HS-5 (cell line): ENCODE measurements at places on chromosomes 2 and 18.
A peak's percentile ranks its signal among the peaks of the same experiment; 100 is the strongest.

- no peak for DNase-seq
These were observed 1468.3 kb downstream of the LRP1B start for GRCh38 chr2:140662504-140662903.

DNA sequence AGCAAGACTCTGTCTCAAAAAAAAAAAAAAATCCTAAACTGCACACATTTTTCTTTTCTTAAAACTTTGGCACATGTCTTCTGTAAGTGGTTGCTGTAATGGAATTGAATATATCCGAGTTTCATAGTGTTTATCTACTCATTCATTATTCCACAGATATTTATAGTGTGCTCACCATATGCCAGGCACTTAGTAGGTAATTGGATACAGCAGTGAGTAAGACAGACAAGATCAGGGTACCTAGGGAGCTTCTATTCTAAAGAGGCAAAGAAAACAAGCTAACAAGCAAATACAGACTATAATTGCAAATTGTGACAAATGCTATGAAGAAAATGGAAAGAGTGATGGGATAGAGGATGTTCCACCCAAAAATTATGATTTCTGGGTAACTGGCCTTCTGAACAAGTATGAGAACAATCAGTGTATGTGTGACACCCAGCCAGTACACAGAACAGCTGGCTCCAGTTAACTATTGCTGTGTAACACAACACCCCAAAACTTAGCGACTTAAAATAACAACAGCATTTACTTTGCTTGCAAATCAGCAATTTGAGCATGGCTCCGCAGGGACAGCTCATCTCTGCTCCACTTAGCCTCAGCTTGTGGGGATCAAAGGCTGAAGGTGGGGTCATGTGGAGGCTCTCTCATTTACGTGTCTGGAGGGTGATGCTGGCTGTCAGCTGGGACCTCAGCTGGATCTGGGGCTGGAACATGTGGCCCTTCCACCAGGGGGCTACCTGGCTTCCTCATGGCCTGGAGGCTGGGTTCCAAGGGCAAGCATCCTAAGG lies 224.9 kb downstream of the INSIG2 start:
- DNase-seq = no peak

DNA sequence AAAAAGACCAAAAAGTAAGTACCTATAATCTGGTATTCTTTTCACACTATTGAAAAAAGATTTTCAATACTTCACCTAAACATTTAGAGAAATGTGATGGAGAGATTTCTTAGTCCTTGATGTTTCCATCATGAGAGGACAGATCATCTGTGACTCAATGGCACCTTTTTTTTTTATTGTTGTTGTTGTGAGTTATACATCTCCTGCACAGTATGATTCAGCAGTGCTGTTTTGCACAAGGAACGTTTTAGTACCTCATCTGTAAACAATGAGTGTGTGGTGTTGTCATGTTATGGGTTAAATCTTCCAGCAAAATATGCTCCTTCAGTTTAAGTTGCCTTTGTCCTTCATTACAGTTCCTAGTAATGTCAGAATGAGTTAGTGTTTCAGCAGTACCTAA lies 2.2 kb downstream of the KIAA1328 start:
- DNase-seq = no peak

GRCh38 chr2:1173528-1173927 lies 222.9 kb downstream of the SNTG2 start:
- DNase-seq = no peak

- no peak for DNase-seq
These were observed 167.8 kb upstream of the APCDD1 start for GRCh38 chr18:10286580-10287150.

GRCh38 chr2:134845719-134846118 lies 7.3 kb downstream of the ACMSD start:
- DNase-seq = peak; percentile 58

GRCh38 chr2:235493775-235494715 lies at the start of gene AGAP1:
TSS of gene AGAP1 (plus strand) at chr2:235494043.
- DNase-seq = peak; percentile 49

- DNase-seq = no peak
These were observed 5.0 kb upstream of the NTSR2 start for GRCh38 chr2:11674983-11675382.

GRCh38 chr2:150125708-150126107 lies 361.8 kb downstream of the RND3 start:
- peak; percentile 64 for DNase-seq

DNA sequence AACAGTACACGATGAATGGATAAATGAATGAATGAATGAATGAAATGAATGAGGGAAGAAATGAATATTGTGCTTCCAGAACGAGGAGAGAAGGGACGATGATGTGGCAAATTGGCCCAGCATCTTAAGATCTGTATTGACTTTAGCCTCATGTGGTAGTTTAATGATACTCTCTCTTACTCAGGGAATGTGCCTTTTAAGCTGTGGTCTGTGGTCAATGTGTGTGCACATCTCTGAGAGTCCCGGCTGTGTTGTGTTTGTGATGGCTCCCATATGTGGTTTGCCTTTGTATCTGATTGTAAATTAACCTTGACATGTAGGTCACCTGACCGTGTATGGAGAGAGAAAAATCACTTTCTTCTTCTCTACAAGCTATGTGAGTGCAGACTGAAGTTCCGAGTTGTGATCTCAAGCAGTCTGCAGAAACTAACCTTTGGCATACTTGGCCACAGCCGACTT lies 91.2 kb downstream of the NEDD4L start:
- DNase-seq = no peak
